ENCODE measurements at places on chromosomes 5 and 9.

DNA sequence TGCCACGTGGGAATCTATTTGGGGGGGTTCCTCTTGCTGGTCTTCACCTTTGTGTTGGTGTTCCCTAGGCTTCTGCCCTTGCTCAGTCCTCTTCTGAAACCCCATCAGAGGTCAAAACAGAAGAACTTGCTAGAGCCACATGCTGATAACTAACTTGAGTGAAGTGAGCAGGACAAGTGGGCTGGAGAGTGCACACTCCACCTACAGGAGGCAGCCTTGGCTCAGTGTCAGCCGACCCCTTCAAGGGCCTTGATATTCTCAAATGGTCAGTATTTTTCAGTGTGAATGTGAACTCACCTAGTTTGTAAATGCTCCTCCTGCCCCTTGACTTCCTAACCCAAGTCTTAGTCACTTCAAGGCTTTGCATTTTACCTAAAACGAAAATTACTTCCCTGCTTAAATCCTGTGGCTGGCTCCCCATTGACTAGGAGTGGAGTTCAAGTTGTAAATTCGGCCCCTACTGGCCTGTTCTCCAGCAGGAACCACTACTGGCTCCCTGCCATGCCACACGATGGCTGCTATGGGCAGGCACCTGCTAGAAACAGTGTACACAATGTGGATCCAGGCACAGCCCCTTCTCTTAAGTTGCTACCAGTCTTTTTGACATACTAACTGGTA, 3.6 kb upstream of the SLC1A3 start:
- no peak for DNase-seq

GRCh38 chr5:109089191-109089590, 320.6 kb downstream of the PJA2 start:
- DNase-seq, result no peak

DNA sequence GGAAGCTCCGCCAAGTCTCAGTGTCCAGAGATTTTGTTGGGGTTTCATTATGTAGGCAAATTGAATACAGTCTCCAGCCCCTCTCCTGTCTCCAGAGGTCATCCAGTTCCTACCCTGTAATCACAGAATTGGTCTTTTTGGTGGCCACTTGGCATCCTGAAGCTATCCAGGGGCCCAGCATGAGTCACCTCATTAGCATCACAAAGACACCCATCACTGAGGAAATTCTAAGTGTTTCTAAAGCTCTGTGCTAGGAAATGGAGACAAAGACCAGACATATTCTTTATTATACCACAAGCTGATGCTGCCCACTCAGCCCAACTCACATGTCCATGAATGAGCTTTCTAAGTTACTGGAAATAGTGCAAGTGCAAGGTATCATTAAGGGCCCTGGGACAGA, 229.9 kb downstream of the DOCK8 start:
- DNase-seq, result no peak

GRCh38 chr5:55108661-55109060, 6.2 kb downstream of the GZMA start:
- no peak for DNase-seq

- DNase-seq, result no peak
Observed at GRCh38 chr9:9337129-9337528, 1275.7 kb downstream of the PTPRD start.

GRCh38 chr5:138263581-138263980, 10.8 kb downstream of the GFRA3 start:
- DNase-seq, result no peak

GRCh38 chr9:21592063-21592338, 109.9 kb upstream of the IFNE start:
- no peak for DNase-seq

DNA sequence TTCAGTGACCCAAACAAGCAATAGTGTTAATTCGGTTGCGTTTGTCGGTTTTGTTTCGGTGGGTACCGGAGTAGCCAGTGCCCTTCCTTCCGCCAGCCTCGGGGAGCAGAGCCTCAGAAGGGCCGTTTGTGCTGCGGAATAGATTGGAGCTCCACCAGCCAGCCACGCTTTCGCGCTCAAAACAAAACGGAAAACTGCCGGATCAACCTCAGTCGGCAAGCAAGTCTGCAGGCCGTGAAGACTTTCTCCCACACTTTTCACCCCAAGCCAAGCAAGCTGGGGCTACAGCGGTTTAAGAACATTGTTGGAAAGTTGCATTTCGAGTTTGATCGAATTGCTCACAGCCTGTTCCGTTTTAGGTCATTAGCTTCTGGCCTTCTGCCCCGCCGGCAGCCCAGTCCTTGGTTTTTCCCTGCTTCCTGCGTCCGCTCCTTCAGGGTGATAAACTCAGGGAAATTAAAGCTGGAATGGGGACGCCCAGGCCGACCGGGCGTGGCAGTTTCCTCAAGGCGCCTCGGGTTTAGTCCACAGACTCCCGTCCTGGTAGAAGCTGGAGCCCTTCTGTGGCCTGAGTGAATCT, 803 bp upstream of the CCNO start:
- no peak for DNase-seq

GRCh38 chr5:106755789-106756188, 914.9 kb downstream of the EFNA5 start:
- no peak for DNase-seq

DNA sequence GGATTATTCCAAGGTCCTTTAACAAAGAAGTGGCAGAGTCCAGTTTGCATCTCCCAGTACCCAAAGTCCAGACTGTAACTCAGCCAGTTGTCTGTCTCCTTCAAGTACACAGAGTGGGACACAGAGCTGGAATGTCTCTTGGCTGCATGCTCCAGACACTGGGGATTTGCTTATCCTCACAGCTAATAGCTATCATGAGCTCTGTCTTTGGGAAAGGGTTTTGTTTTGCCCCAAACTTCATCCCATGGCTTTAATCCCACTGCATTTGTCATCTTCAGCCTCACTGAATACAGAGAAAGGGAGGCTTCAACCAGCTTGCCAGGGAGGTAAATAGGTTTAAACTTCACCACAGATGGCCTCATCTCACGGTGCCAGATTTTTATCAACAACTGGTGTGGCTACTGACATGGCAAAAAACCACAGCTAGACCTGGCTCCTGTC, 412.2 kb upstream of the SLC24A2 start:
- no peak for DNase-seq

DNA sequence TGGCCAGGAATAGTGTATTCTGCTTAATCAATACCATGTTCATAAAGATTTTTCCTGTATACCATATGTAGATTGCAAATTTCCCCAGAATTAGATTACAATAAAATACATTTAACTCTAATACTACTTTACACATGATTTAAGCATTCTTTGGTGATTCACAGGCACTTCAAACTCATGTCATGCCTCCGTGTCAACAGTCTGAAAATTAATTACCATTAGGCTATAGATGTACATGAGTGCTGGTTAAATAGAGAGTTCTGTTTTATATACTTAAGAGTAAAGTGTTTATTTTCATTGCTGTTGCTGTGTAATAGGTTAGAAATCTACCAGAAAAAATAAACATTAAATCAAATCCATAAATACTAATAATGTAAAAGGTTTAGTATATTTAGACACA, 159.8 kb downstream of the ZSWIM6 start:
- DNase-seq, result no peak

GRCh38 chr9:18398038-18398437, 75.9 kb upstream of the ADAMTSL1 start:
- no peak for DNase-seq

DNA sequence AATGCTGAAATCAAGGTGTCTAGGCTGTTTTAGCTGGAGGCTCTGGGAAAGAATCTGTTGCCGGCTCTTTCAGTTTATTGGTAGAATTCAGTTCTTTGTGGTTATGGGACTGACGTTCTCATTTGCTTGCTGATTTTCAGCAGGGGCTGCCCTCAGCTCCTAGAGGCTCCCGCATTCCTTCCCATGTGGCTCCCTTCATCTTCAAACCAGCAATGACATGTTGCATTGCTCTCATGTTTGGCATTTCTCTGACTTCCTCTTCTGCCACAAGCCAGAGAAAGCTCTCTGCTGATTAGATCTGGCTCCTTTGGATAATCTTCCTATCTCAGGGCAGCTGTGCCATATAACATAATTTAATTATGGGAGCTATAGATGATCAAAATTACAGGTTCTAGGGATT, 360.3 kb downstream of the LRRC70 start:
- no peak for DNase-seq

- DNase-seq, result no peak
Observed at GRCh38 chr9:101673642-101674041, 64.8 kb downstream of the GRIN3A start.

- DNase-seq, result no peak
Observed at GRCh38 chr9:136078024-136078423, 17.1 kb downstream of the NACC2 start.

DNA sequence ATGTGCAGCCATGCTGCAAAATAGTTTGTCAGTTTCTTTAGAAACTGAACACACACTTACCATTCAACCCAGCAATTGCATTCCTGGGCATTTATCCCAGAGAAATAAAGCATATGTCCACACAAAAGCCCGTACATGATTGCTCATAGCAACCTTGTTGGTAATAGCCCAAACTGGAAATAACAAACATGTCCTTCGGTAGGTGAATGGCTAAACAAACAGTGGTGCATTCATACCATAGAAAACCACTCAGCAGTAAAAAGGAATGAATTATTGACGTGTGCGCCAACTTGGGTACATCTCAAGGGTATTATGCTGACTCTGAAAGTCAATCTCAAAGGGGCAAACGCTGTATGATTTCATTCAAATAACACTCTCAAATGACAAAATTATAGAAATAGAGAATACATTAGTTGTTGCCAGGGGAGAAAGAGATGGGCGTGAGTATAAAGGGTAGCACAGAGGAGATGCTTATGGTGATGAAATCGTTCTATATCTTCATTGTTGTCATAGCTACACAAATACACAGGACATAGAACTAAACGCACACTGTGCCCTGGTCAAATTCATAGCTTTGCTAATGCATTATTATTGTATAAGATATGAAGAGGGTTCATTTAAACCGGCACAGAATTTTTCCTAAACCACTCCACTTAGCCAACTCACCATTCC, 58.2 kb downstream of the DRD1 start:
- no peak for DNase-seq

DNA sequence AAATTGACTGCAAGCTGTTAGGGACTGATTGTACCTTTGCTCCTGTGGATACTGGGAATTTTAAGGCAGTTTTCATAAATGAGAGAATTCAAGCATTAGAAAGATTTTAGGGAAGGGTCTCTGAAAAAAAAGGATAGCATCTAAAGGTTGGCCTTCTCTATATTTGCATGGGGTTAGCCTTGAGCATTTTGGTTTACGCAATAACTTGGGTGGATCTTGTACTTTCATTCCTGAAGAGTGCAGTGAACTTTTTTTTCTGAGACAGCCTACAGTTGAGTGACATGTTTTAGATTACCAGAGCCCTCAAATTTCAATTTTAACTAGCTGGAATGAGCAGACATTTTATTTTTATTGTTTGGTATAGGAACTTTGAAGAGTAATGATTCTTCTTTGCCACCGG, 91.6 kb upstream of the NR3C1 start:
- no peak for DNase-seq

- DNase-seq, result no peak
Observed at GRCh38 chr5:51387884-51388275, 4.6 kb downstream of the ISL1 start.

- DNase-seq, result no peak
Observed at GRCh38 chr9:35828716-35829083, at the start of gene FAM221B. Gene FAM221B, minus strand, starts transcription at chr9:35828732. Its CDS starts 2,571 bp downstream, at chr9:35826161.

GRCh38 chr9:17723656-17724055, 144.8 kb downstream of the SH3GL2 start:
- DNase-seq, result no peak

DNA sequence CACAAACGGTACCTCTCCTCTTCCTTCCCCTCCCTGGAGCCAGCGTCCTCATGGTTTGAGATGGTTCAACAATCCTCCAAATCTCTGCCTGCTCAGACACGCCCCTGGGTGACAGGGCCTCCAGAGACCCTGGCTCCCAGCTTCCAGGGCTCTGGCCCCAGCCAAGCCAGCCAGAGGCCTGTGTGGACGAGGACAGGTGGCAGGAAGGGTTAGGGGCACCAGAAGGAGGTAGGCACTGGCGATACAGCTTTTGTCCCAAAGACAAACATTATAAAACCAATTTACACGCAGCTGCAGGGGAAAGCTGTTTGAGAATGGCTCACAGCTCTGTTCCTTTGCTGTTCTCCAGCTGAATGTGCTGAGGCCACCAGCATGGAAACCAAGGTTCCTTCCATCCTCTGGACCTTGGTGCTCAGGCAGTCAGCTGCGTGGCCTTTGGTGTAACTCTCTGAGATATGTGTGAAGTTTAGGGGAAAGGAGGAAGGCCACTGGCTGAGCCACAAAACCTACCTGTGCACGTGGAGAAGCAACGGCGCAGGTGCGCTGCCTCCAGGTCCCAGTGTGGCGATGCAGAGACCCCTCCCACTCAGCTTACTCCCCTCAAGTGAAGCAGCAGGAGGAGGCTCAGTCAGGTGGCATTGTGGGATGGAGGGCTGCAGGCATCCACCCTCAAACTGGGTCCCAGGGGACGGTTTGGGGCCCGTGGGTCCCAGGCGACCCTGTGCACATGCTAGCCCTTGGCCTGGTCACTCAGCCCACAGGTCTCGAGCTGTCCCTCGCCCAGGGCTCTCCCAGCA, 4.3 kb upstream of the QRFP start:
- no peak for DNase-seq

- no peak for DNase-seq
Observed at GRCh38 chr5:97568382-97568781, 385.3 kb upstream of the RIOK2 start.

DNA sequence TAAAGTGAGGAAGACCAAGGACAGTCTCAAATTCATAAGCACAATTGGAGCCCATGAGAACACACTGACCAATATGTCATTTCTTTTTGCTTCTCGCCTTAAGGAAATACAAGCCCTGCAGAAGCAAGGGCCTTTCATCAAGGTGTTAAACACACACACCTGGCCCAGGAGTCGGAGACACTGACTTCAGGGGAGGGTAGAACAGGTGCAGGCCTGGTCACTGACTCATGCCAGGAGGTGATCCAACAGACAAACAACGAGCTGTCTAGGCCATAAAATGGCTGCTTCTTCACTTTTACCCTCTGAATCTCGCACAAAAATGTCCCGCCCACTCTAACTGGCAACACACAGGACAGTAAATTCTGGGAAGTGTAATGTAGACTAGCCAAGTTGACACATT, 62.7 kb downstream of the RGMB start:
- no peak for DNase-seq

DNA sequence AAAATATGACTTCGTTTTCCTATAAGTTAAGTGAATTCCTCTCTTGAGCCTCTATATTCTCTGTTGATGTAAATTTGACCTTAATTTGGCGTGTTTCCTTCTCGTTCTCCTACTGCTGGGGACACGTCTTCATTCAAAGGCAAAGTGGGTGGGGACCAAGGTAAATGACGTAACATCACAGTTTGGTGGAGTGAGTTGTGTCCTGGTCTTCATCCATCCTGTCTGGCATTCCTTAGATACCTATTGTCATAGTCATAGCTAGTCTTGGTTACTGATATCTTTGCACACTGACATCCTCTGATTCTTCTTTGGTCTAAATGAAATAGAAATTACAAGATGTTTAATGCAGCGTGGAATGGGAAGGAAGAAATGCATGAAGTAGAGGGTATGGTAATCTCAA, 108.5 kb downstream of the NNT start:
- DNase-seq, result no peak
